ENCODE measurements at places on chromosomes 12 and 14. TPM values are rescaled to one million over a fixed set of nuclear protein-coding genes. Genes with fewer than 3 reads are reported as not detected.
A peak's percentile ranks its signal among the peaks of the same experiment; 100 is the strongest.

GRCh38 chr12:101527682-101528081 lies 52.5 kb downstream of the SPIC start:
- no peak for DNase-seq
- H3K36me3 ChIP-seq = no peaks in the 10 kb centered on the region
- H3K27ac ChIP-seq = no peak overlapping the region
- H3K4me3 ChIP-seq = no peak overlapping the region
- H3K27me3 ChIP-seq = no peaks in the 10 kb centered on the region
- H3K4me1 ChIP-seq = peaks cover 8% of the 10 kb centered on the region

GRCh38 chr12:91182636-91183455 lies at the start of gene DCN:
Gene DCN, minus strand, starts transcription at chr12:91182817. Its CDS starts 4,265 bp downstream, at chr12:91178552.
- no peaks in the 10 kb centered on the region for H3K36me3 ChIP-seq
- H3K27ac ChIP-seq = no peak within 1 kb of the TSS
- no peaks in the 10 kb centered on the region for H3K4me1 ChIP-seq
- H3K4me3 ChIP-seq = no peak within 1 kb of the TSS
- no peak for DNase-seq
- no peaks in the 10 kb centered on the region for H3K27me3 ChIP-seq

DNA sequence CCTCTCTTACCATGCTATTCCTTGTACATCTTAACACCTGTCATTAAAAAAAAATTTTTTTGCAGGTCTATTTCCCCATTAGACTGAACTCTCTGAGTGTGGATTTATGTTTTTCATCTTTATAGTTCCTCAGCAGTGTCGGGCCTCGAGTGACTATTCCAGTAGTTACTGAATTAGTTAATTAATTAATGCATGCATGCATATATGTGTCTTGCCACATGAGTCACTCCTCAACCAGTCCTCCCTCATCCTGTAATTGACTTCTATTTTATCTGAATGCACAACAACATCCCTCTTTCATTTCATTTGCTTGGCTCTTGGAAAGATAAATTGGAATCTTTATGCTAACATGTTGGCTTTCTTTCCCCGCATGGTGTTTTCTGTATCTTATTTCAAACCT lies 35.6 kb downstream of the ERG28 start:
- no peaks in the 10 kb centered on the region for H3K36me3 ChIP-seq
- DNase-seq = no peak
- H3K4me3 ChIP-seq = no peak overlapping the region

DNA sequence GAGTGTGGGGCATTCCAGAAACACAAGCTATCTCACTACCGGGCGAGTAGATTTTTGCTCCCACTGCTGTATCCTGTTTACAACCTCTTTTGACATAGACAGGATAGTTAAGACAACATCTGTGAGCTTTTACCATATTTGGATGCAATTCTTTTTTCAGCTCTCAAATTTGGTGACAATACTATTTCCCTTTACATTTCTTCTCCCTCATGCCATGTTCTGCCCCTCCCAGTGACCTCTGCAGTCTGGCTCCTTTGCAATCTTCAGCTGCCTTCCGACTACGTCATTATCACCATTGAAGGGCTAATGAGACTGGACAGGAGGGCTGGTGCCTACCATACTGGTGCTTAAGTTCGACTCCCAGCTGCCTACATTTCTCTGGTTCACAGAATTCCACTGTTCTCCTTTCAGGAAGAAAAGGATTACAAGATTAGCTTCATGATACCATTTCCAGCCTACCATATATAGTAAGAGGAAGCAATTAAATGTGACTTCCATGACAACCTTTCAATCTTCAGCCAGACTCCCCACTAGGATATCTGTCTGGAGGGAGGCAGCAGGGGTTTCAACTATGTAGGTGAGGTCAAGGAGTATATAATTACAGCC lies 251.6 kb downstream of the PHLDA1 start:
- H3K27ac ChIP-seq = peak overlapping the region; percentile 97
- H3K36me3 ChIP-seq = no peaks in the 10 kb centered on the region
- no peak for DNase-seq
- H3K4me3 ChIP-seq = no peak overlapping the region
- no peaks in the 10 kb centered on the region for H3K27me3 ChIP-seq

DNA sequence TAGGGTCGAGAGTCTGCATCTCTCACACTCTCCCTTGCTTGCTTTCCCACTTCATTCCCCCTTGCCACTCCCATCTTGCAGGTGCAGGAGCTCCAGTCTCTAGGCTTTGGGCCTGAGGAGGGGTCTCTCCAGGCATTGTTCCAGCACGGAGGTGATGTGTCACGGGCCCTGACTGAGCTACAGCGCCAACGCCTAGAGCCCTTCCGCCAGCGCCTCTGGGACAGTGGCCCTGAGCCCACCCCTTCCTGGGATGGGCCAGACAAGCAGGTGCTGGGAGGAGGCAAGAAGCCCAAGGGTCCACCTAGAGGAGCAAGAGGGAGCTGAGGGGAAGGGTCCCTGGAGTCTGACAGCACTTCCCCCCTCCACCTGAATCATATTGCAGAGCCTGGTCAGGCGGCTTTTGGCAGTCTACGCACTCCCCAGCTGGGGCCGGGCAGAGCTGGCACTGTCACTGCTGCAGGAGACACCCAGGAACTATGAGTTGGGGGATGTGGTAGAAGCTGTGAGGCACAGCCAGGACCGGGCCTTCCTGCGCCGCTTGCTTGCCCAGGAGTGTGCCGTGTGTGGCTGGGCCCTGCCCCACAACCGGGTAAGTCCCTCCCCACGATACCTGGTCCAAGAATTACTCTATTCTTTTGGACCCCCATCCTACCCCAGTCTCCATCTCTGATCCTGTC lies 4.2 kb downstream of the RNF31 start:
- H3K4me1 ChIP-seq = peaks cover 7% of the 10 kb centered on the region
- no peaks in the 10 kb centered on the region for H3K27me3 ChIP-seq
- H3K36me3 ChIP-seq = peaks cover 48% of the 10 kb centered on the region
- DNase-seq = no peak
- no peak overlapping the region for H3K4me3 ChIP-seq
- no peak overlapping the region for H3K27ac ChIP-seq

GRCh38 chr12:11868027-11868426 lies 202.7 kb upstream of the BCL2L14 start:
- no peaks in the 10 kb centered on the region for H3K36me3 ChIP-seq
- no peaks in the 10 kb centered on the region for H3K27me3 ChIP-seq
- no peak for DNase-seq
- H3K4me1 ChIP-seq = peaks cover 4% of the 10 kb centered on the region

DNA sequence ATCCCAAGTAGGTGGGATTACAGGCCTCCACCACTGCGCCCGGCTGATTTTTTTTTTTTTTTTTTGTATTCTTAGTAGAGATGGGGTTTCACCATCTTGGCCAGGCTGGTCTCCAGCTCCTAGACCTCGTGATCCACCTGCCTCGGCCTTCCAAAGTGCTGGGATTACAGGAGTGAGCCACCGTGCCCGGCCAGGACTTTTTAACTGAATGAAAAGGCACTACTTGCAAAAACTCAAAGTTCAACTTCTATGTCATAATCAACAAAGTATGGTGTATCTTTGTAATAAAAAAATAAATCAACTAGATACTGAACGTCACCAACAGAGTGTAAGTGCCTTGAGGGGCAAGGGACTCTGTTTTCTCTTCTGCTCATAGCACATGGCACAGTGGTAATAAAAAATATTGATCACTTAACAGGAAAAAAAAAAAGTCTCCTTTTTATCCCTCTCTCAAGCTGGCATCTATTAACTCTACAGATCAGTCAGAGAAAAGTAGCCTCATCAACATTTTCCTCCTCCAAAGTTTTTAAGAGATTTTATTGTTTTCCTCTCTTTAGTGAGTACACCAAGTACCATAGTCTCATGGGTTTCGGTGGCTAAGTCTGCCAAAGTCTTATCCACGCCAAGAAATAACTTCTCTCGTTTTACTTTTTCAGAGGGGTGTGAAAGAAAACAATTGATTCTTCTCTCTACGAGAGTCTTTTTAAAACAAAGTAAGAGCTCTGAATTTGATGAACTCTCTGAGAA lies 10.6 kb upstream of the FOXN3 start:
- H3K36me3 ChIP-seq = no peaks in the 10 kb centered on the region
- H3K4me1 ChIP-seq = peaks cover 33% of the 10 kb centered on the region
- DNase-seq = no peak
- 0 out of 2 replicates have a peak, but pooled peaks cover 5% of the 10 kb centered on the region for H3K27me3 ChIP-seq
- H3K27ac ChIP-seq = no peak overlapping the region

GRCh38 chr12:51281202-51281924 lies 11.1 kb upstream of the SMAGP start:
- H3K27ac ChIP-seq = no peak overlapping the region
- no peaks in the 10 kb centered on the region for H3K27me3 ChIP-seq
- H3K4me3 ChIP-seq = no peak overlapping the region
- peaks cover 6% of the 10 kb centered on the region for H3K4me1 ChIP-seq
- H3K36me3 ChIP-seq = no peaks in the 10 kb centered on the region
- no peak for DNase-seq

DNA sequence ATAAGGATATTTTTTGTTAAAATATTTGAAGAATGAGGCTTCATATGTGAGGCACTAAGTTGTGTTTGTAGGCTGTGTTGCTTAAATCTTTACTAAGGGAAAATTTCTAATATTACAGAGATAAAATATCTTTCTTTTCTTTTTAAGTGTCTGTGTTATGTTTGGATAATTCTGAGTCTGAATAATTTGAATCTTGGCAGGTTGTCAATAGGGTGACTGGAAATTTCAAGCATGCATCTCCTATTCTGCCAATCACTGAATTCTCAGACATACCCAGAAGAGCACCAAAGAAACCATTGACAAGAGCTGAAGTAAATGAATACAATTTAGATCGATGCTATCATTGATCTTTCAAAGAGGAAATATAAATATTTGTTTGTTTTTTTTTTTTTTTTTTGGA lies 29.4 kb downstream of the TMPO start:
- no peak overlapping the region for H3K27ac ChIP-seq
- no peak overlapping the region for H3K4me3 ChIP-seq
- no peaks in the 10 kb centered on the region for H3K27me3 ChIP-seq
- DNase-seq = no peak
- H3K36me3 ChIP-seq = peaks cover 63% of the 10 kb centered on the region
- no peaks in the 10 kb centered on the region for H3K4me1 ChIP-seq

GRCh38 chr14:55116246-55117030 lies 12.6 kb upstream of the LGALS3 start:
- H3K4me1 ChIP-seq = no peaks in the 10 kb centered on the region
- no peaks in the 10 kb centered on the region for H3K27me3 ChIP-seq
- DNase-seq = no peak
- H3K36me3 ChIP-seq = no peaks in the 10 kb centered on the region
- H3K4me3 ChIP-seq = no peak overlapping the region

- H3K27me3 ChIP-seq = peaks cover 42% of the 10 kb centered on the region
- peaks cover 9% of the 10 kb centered on the region for H3K4me1 ChIP-seq
- H3K36me3 ChIP-seq = no peaks in the 10 kb centered on the region
- no peak overlapping the region for H3K27ac ChIP-seq
- H3K4me3 ChIP-seq = no peak overlapping the region
- peak; percentile 28 for DNase-seq
Observed at GRCh38 chr12:5083955-5084849, 40.5 kb downstream of the KCNA5 start.

CDKN1B gene
- total RNA-seq = 33.1 TPM

ADAMTS20 gene
- not detected for total RNA-seq

EPYC gene
- not detected for total RNA-seq

DIP2B gene
- 32.3 TPM for total RNA-seq

- peak overlapping the region; percentile 46 for H3K27ac ChIP-seq
- DNase-seq = no peak
- peaks cover 3% of the 10 kb centered on the region for H3K4me1 ChIP-seq
- peaks cover 15% of the 10 kb centered on the region for H3K27me3 ChIP-seq
- H3K36me3 ChIP-seq = no peaks in the 10 kb centered on the region
Observed at GRCh38 chr14:60648249-60648933, 886 bp downstream of the SIX1 start.

DNA sequence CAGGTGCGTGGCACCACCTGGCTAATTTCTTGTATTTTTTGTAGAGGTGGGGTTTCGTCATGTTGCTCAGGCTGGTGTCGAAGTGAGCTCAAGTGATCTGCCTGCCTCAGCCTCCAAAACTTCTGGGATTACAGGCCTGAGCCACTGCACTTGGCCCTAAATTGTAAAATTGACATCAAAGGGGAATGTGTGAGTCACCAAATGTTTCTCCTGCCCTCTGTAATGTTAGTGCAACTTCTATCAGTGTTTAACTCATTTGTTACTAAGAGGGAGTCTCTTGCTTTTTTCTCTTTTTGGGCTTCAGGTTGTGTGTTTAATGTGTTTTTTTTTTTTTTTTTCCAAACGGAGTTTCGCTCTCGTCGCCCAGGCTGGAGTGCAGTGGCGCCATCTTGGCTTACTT lies 2.3 kb downstream of the TULP3 start:
- H3K4me3 ChIP-seq = no peak overlapping the region
- H3K4me1 ChIP-seq = peaks cover 20% of the 10 kb centered on the region

IL31 gene
- not detected for total RNA-seq

DNA sequence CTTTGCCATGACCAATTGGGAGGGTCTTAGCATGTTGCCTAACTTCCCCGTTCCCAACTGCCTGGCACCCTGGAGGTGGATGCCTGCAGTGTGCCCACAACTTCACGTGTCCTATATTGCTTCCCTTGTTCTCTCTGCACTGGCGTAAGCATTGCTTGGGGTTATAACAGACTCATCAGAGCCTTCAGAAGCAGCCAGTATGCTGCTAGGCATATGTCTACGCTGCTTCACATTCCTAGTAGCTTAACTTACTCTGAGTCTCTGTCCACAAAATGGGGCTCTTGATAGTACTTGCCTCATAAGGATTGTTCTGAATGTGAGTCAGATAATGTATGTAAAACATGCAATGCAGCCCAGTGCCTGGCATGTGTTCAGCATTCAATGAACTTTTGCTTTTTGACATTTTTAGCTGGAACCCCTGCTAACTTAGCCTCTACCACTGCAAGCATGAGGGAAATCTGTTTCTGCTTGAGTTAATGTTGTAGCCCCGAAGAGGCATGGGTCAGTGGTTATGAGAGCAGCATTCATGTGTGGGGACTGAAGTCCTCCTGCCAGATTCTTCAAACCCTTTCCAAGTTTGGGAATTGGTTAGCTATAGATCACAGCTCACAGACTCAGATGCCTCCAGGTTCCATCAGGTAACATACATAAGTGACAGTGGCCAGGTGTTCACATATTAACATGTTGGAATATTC lies 2.8 kb downstream of the SLC5A8 start:
- H3K4me3 ChIP-seq = no peak overlapping the region
- H3K27ac ChIP-seq = no peak overlapping the region
- no peaks in the 10 kb centered on the region for H3K4me1 ChIP-seq
- H3K27me3 ChIP-seq = no peaks in the 10 kb centered on the region
- H3K36me3 ChIP-seq = no peaks in the 10 kb centered on the region

CCDC198 gene
- not detected for total RNA-seq

DNA sequence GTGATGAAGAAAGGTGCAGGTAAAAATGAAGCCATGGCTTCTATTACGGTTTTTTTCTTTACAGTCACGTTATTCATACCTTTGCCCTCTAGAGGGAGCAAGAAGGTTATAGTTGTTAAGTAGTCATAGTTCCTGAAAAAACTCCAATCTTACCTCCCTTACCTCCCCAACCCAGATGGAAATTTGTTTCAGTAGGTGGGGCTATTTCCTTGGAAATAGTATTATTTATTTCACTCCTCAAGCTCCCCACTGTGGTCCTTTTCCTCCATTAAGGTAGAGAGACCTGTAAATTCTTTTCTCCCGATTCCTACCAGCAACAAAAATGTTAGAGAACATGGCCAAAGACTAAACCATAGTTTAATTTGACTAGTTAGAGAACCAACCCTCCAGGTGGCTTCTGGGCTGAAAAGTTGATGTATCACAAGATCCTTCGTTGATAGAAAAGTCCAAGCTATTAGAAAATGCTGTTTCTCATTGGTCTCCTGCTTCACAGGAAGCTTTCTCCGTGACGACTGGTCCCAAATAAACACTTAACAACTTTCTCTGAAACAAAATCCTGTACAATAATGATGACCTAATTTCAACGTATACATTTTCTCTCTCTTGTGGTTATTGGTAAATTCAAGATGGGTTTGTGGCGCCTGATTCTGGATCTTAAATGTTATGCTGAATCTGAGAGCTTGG lies 43.5 kb downstream of the TMX1 start:
- H3K4me3 ChIP-seq = no peak overlapping the region
- peak; percentile 36 for DNase-seq
- H3K27me3 ChIP-seq = no peaks in the 10 kb centered on the region
- H3K27ac ChIP-seq = no peak overlapping the region

MYO1A gene
- total RNA-seq = 0.76 TPM
